CD4-positive, alpha-beta T cell treated with Interleukin-10 for 1 hour (primary cell): ENCODE measurements at places on chromosomes 13 and 19.

DNA sequence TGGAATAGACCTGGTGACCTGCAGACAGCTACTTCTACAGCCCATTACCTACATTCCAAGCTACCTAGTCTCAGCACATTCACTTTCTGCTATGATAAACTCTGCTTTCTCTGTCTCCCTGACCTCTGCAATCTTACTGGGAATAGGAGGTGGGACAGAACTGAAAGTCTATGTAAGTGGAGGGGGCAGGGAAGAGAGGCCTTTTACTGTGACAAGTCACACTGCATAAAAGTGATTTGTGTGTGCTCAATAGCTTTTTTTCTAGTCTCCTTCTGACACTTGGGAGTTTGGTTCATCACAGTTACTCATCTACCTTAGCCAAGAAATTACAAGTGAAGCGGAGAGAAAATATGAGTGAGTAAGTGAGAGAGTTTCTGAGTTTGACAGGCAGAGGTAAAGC lies 322.4 kb downstream of the OLFM4 start:
- DNase-seq = no peak

DNA sequence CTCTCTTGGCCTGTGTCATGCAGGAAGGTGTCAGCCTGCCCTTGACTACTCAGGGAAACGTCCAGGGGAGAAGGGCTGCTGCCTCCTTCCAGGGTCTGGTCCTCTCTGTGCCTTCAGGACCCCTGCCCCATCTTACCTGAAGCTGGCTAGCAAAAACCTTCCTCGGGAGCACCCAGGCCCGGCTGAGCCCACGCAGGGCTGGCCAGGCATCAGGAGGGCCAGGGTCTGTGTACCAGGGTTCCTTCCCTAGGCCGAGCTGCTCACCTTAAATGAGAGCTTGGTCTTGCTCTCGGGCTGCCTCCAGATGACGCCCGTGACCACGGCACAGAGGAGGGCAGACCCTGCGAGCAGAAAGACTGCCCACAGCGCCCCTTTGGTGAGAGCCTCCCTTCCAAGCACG lies 78.6 kb downstream of the SLC7A1 start:
- no peak for DNase-seq

DNA sequence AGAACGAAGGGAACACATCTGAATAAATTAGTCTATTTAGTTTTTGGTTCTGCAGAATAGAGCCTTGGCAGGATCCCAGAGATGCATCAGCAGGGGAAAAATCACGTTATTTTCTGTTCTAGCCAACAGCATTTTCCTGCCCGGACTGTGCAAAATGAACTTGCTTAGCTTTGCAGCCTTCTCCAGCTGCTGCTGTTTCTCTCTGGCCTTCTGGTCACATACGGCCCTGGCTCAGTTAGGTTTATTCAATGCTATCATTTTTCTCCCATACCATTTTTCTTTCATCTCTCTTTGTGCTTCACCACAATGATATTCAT lies 110.4 kb upstream of the KL start:
- no peak for DNase-seq

DNA sequence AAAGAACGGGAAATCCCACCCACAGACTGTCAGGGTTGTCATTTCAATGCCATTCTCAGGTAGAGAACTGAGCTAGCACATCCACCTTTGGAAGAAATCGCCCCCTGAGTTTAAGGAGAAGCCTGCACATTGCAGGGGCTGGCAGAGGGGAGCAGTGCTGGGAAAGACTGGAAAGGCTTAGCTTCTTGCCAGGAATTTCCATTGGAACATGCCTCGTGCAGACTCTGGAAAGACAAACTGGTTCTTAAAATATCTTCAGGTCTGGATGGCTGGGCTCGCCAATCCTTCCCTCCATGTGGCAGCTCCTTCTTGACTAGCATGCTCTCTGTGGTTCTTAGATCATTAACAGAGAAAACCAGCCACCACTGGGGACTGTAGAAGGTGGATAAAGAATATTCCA lies 414.1 kb downstream of the TSHZ3 start:
- no peak for DNase-seq

DNA sequence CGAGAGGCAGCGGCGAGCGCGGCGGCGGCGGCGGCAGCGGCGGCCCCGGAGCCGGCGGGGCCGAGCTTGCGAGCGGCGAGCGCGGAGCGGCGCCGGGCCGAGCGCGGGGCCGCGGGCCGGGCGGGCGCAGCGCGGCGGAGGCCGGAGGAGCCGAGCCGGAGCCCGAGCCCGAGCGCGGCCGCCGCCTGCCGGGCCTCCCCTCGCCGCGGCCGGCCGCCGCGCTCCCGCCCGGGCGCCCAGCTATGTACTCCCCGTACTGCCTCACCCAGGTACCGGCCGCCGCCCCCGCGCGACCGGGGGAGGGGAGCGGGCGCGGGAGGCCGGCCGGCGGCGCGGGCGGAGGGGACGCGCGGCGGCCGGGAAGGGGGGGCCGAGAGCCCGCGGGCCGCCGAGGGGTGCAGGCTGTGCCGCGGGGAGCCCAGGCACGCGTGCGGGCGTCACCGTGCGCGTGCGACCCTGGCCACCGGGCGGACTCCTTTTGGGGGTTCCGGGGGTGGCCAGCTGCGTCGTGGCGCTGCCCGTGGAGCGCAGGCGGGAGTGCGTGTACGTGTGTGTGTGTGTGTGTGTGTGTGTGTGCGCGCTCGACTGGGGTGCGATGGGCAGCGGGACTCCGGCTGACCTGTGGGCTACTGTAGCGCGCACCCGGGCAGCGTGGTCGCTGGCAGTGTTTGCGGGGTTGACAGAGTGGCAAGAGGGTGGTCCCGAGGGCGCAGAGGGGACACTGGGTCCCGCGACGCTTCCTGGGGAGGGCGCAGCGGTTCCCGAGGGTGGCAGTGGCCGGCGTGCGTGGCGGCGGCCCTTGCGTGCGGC lies 526 bp downstream of the NFIX start:
- DNase-seq = no peak
